NCI-H1105 (cell line): ENCODE measurements at places on chromosomes 5 and 9.

DNA sequence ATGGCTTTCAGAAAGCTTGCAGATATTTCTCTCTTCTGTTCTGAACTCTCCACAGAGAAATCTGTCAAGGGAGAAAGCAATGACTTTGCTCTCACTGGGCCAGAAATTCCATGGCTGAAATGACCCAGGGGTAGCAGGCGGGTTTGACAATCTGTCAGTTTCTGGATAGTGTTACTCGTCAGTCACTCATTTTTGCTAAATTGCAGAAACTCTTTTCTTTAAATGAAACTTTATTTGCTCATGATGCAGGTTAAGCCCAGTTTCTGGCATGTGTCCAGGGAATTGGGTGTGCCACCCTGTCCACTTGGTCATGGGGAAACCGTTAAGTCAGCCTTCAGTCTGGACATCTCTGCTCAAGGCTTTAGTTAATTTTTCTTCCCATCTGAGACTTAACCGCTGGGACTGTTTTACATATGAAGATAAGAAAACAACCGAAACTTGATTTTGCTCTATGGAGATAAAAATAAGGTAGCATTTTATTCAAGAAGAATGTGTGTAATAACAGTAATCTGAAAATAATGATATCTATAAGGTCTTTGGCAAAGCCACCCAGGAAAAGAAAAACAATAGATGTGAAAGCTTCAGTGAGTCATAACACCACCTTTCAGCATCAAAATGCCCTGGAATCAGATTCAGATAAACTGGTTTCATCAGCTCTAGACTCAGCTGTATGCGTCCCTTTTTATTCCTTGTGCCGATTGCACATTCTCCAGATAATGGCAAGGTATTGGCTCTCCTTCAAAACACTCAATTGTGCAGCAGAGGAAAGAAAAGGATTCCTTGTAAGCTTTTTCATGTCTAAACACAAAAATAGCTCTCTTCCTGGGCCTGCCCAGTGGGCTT lies 308.3 kb downstream of the ZSWIM6 start:
- DNase-seq, result no peak

- DNase-seq, result no peak
Measured at GRCh38 chr9:132703336-132703735, 33.1 kb downstream of the GTF3C4 start.

- DNase-seq, result no peak
Measured at GRCh38 chr9:136107953-136108647, 10.6 kb downstream of the TMEM250 start.

DNA sequence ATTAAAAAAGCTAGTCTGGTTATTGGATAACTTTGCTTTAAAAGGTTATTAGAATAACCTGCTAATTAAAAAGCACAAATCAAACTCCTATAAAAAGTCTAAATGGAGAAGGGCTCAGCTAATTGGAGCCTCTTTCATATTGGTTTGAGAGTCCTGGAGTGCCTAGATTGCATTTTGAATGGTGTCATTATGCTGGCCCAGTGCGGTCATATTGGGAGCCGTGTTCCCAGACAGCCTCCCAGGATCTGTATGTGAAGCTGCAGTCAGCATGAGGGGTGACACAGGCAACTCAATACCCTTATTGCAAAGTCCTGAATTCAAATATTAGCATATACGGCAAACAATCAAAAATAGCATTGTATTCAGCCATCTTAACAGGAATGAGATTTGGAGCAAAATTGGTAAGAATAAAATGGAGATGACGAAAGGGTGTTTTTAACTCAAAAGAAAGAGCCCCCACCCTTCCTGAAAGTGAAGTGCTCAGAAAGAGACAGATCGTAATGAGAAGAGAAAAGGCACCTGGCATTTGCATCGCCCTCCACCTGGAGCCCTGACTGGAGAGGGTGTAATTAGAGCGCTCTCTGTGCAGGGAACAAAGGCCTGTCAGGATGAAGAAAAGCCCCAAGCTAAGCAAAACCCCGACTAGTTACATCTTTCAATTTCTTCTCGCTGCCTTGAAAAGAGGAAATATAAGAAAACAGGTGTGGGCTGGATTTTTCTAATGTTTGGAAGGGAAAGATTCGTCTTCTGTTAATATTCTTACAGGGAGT lies 621.0 kb upstream of the ADAMTS16 start:
- peak; percentile 41 for DNase-seq

DNA sequence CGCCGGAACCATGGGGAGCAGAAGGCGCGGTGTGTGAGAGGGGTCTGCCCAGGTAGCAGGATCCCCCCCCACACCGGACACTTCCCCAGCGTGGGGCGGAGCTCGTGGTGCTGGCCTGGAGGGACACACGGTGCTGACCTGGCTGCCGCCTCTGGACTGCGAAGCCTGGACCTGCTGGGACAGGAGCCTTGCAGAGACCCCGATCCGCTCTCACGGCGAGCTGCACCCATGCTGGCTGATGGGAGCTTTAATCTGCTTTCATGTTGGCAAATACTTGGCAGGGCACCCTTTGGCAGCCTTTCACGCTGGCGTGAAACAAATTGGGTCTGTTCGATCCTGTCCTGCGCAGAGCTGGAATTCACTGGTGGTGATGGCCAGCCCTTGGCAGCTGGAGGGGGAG lies 7.4 kb downstream of the NKD2 start:
- DNase-seq, result no peak

DNA sequence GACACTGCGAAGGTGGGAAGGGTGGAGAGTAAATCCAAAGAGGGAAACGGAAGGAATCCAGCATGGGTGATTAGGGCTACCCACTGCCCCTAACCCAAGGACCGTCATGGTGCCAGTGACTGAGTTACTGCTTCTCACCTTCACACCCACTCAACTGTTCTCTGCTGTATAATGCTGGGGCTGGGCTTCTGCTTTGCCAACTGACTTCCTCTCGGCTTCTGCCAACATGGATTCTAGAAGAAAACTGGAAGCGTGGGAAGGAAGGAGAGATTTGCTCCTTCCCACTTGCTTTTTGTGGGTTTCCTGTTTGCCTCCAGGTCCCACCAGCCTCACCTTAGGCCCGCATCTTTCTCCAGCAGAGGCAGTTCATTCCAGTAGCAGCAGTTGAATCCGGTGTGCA lies 153.5 kb upstream of the RAI14 start:
- no peak for DNase-seq

GRCh38 chr5:119174578-119175163 lies 103.8 kb downstream of the DMXL1 start:
- no peak for DNase-seq

- no peak for DNase-seq
Measured at GRCh38 chr5:73198833-73199592, 26.0 kb downstream of the TMEM174 start.

DNA sequence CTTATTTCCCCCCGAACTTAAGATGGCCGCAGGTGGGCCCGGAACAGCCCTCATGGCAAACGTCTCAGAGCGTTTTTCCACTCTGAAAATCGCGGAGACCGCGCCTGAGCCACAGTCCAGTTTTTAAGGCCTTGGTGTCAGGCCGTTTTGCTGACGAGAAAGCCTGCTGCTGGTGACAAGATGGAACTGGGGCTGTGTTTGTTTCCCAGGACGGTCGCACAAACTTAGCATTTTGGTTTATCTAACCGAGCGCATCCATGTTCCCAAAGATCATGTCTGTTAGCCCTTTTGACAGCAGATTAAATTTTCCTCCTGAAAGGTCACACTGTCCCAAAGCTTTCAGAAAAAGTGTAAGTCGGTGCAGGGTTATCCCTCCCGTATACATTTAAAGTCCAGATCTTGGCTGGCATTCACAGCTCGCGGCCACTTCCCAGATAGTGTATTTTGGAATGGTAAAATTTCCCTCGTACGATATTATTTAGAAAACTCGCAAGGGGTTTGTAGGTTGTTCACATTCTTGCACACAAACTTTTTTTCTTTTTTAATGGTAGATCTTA lies 812 bp downstream of the SREK1 start:
- no peak for DNase-seq

DNA sequence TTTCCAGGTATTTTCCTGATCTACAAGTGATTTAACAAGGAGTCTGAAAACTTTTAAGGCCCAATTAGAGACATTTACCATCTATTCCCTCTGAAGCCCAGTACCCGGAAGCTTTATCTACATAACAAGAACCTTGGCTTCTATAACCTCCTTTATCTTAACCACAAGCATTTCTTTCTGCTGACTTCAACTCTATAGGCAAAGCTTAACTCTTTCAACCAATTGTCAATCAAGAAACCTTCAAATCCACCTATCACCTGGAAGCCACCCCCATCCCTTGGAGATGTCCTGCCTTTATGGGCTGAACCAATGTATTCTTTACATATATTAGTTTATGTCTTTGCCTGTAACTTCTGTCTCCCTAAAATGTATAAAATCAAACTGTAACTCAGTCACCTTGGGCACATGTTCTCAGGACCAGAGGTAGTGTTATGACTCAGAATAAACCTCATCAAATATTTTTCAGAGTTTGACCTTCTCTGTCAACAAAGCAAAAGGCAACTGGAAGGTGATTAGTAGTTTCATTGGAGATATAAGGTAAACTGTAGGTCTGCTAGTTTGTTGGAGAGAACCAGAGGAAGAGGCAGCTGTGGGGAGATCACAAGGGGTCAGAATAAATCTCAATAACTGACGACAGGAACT lies 13.0 kb upstream of the RIMOC1 start:
- no peak for DNase-seq

- DNase-seq, result peak; percentile 22
Measured at GRCh38 chr5:2750758-2751464, 566 bp downstream of the IRX2 start.

DNA sequence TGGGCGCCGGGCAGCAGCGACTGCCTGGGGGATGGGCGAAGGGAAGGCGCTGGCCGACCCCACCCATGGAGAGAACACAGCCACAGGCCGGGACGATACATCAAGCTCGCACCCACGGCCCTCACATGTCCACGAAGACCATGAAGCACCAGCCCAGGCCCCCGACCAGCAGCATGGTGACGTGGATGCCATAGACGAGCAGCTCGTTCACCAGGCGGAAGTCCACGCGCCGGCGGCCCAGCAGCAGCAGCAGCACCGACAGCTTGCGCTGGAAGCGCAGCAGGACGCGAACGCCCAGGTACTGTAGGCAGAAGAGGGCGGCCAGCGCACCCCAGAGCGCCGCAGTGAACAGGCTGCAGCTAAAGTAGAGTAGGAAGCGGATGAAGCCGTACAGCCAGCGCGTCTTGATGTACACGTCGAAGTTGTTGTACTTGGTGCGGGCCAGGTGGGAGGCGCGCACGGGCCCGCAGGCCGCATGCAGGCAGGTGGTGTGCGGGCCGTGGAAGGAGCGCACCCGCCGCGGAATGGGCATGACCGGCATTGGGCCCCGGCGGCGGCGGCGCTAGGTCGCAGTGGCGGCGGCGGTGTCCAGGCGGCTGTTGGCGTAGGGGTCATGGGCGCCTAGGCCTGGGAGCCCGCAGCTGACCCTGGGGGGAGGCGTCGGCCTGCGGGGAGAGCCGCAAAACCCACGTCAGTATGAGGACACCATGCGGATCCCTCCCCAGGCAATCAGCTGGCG lies 2.1 kb downstream of the TMEM250 start:
- no peak for DNase-seq

DNA sequence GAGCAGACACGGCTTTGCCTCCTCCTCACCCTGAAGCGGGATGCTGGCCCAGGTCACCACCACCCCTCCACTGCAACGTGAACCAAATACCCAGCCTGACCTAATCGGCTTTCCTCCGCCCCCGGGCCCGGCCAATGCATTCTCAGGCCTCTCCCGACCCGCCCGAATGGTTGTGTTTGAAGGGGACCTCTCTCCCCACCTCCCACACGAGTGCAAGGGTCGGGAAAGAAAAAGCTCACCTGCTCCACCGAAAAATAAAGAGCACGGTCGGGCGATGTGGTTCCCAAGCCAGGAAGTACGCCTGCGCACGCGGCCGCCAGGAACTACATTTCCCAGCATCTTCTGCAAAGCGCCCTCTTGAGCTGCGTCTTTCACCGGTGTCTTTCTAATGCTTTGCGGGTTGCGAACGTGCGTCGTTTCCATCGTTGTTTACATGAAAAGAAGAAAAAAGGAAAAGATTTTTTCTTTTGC lies at the start of gene ZNF883:
Gene ZNF883 (minus strand): TSS at position 282 of the 471 bp plus-strand sequence.
- peak; percentile 28 for DNase-seq
